ENCODE measurements at places on chromosomes 4 and X.

GRCh38 chr4:135598151-135598550, 1396.6 kb upstream of the PABPC4L start:
- DNase-seq = no peak

- DNase-seq = no peak
Observed at GRCh38 chrX:139448996-139449395, 81.5 kb upstream of the F9 start.

DNA sequence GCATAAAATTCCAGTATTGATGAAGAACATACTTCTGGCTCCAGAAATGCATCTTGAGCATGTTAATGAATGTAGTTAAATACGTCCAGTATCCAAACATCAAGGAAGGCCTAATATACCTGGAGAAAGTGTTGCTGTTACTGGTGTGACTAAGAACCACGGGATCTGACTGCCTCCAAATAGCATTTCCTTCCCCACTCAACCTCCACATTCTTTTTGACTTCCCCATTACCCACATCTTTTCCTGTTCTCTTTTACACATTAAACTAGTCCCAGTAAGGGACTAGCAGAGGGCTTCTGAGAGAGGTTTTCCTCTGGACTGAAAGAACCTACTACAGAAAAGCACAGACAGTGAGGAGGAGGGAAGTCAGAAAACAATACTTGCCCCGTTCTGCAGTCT, 482.8 kb upstream of the HTR2C start:
- DNase-seq = no peak

- no peak for DNase-seq
Observed at GRCh38 chr4:40737879-40738278, 11.9 kb upstream of the NSUN7 start.

- no peak for DNase-seq
Observed at GRCh38 chr4:108636246-108636645, 14.2 kb upstream of the OSTC start.

GRCh38 chr4:54794579-54794978, 136.8 kb downstream of the KIT start:
- DNase-seq = no peak

GRCh38 chr4:140355288-140355687, 18.2 kb upstream of the SCOC start:
- no peak for DNase-seq

Data from NCI-H1417 (cell line).